ENCODE measurements at places on chromosomes 12 and 14.
A peak's percentile ranks its signal among the peaks of the same experiment; 100 is the strongest.

DNA sequence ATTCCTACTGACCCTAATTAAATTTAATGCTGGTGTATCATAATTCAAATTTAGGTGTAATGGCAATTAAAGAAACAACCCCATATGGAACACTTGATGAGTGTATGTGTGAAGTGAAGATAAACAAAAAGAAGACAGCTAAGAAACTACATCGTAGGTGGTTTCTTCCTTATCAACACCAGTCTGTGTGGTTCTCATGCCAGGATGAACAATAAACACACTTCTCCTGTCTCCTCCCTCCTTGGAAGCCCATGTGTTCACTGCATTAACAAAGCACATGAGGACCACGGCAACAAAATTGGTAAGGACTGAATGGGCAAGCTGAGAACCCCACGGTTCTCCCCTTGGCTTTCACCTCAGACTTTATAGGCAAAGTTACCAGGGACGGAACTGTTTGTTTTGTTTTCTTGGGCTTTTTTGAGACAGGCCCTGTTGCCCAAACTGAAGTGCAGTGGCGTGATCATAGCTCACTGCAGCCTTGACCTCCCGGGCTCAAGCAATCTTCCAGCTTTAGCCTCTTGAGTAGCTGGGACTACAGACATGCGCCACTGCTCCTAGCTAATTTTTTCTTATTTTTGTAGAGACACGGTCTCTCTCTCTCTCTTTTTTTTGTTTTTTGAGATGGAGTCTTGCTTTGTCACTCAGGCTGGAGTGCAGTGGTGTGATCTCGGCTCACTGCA, 71.0 kb downstream of the TRAFD1 start:
- DNase-seq = no peak

- DNase-seq = no peak
Observed at GRCh38 chr12:100671396-100672074, 98.1 kb downstream of the GAS2L3 start.

DNA sequence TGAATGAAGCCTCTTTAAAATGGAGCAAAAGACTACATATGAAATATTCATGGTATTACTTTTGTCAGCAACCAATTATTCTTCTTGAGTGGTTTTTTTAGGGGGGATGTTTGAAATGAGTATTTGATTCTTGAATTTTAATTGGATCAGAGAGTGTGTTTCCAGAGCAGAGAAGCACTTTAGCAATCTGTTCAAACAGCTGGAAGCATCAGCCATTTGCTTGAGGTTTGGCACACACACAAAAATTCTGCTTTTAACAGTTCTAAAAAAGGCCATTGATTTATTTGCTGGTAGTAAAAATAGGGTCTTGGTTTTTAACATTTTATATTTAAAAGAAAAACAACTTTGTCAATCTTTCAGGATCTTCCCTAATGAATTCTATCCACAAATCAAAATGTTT, 292.7 kb downstream of the LRFN5 start:
- no peak for DNase-seq

- no peak for DNase-seq
Observed at GRCh38 chr12:117526757-117527478, 165.5 kb upstream of the NOS1 start.

GRCh38 chr14:90695997-90696660, 120.1 kb downstream of the TTC7B start:
- DNase-seq = no peak

- no peak for DNase-seq
Observed at GRCh38 chr12:1587927-1588574, 6.3 kb downstream of the FBXL14 start.

DNA sequence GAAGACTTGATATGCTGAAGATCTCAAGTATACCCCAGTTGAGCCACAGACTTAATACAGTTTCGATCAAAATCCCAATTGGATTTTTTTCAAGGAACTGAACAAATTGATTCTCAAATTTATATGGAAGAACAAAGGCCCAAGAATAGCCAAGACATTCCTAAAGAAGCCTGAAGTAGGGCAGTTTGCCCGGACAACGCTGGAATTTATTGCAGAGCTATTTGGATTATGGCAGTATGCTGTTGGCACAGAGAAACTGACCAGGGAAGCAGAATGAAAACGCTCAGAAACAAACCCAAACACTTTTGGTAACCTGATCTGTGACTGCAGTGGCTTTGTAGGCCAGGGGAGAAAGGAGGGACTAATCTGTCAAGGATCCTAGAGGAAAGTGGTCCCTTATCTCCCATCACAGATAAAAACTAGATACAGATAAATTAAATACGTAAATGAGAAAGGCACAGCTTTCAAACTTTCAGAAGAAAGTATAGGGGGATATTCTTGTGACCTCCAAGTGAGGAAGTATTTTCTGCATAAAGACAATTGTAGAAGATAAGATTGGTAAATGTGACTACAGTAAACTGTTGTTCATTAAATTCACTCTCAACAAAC, 35.9 kb upstream of the GSC start:
- DNase-seq = no peak

DNA sequence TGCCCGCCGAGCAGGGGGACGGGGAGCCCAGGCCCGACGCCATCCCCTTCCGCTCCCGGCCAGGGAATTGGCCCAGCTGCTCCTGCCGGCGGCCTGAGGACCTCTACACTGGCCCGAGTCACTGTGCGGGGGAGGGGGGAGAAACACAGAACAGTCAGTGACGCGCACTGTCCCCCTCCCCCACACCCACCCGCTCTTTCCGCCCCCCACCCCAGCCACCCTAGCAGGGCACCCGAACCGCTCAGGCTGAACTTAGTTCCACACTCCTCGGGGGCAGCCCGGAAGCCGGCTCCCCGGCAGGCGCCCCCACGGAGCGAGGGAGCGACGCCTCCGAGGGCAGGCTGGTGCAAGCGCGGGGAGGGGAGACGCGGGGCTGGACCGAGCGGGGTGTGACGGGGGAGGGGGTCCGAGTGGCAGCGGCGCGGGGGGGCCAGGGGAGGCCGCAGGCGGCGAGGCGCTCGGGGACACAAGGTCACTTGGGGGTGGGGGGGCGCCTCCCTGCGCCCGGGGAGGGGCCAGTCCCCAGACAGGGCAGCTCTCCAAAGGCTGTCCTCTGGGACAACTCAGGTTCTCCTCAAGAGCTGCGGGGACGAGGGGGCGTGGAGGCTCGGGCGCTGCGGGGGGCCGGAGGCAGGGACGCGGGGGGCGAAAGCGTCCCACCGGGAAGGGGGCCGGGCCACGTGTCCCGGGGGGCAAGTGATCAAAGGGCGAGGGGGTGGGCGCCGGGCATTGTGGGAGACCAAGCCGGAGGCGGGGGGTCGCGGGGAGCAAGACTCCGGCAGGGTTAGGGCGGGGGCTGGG, 648 bp downstream of the CHD4 start:
- DNase-seq = peak; percentile 66

- no peak for DNase-seq
Observed at GRCh38 chr14:35776823-35777222, 32.3 kb downstream of the RALGAPA1 start.

DNA sequence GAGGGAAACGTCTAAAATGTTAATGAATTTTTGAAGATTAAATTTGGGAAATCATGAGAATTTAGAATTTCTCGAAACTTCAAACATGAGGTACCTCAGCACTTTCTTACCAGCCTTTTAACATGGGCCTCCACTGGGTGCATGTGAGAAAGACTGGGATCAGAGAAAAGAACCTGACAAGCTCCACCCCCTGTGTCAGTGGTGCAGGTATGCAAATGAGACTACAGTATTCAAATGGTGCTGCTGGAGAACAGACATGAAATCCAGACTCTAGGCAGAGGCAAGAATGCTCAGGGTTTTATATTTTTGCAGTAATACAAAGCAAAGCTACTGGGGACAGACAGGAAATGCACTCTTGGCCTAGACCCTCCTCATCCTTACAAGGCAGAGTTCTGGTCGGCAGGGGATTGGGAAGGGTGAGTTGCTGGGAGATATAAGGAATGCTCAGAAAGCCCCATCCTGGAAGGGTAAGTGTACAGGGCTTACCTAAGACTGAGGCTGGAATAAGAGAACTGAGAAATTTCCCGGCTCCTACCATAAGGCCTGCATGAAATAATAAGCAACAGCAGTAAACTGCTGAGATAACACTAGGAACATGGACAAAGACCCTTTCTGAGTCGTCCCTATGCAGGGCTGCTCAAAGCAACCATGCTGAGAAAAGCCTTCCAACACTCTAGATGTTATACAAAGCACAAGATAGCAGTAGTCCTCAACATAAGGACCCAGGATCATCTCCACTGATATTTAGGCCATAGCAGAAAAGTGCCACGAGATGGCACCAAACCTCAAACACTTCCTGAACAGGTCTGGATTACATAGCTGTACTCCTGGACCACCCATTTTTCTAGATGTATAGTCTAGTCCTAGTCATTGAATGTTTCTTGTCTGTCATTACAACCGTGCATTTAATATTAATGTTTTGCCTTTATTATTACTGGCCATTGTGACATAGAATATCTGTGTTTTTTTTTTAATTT, 260.8 kb downstream of the RASSF9 start:
- DNase-seq = peak; percentile 72

GRCh38 chr14:25803386-25804018, 753.6 kb upstream of the STXBP6 start:
- no peak for DNase-seq

DNA sequence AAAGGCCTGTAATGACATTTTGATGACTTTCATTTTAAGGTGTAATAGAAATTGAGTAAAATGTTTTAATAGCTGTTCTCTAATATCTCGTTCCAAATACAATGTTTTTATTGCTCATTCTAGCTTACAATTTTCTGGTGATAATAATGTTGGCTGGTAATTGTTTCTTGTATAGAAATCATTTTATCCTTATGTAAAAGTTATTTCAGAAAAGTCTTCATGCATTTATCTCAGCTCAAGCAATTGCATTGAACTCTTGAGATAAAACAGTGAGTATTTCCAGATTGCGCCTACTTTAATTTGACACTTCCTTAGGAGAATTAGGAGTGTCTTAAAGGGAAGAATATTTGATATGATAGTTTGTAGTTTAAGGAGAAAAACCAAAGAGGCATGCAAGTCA, 4.0 kb downstream of the RMST start:
- DNase-seq = no peak

DNA sequence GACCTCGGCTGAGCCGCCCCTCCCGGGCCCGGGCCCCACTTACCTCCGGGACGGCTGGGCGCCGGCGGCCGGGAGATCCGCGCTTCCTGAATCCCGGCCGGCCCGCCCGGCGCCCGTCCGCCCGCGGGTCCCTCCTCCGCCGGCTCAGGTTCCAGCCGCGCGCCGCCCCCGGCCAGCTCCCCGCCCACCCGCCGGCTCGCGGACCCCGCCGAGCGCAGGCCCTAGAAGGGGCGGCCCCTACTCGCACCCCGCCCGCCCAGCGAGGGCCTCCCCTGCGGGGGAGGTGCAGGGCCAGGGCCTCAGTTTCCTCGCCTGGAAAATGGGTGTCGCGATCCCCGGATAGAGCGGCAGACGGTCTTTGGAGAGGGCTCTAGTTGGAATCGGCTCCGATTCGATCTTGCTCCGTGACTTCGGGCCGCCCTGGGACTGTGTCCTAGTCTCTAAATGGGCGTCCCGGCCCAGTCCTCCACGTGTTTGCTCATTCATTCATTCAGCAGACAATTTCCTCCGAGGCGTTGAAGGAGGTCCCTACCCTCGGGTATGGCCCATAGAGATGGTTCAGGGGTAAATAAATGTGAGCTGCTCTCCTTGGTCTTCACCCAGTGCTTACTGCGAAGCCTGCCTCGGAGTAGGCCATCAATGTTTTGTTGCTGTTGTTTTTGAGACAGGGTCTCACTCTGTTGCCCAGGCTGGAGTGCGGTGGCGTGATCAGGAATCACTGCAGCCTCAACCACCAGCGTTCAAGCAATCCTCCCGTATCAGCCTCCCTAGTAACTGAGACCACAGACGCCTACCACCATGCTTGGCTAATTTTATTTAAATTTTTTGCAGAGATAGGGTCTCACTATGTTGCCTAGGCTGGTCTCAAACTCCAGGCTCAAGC, at the start of gene TRPV4:
TRPV4 (minus strand) TSS at position 92 of the 883 bp plus-strand sequence. CDS start 18,602 bp downstream, outside the sequence.
- peak; percentile 32 for DNase-seq

DNA sequence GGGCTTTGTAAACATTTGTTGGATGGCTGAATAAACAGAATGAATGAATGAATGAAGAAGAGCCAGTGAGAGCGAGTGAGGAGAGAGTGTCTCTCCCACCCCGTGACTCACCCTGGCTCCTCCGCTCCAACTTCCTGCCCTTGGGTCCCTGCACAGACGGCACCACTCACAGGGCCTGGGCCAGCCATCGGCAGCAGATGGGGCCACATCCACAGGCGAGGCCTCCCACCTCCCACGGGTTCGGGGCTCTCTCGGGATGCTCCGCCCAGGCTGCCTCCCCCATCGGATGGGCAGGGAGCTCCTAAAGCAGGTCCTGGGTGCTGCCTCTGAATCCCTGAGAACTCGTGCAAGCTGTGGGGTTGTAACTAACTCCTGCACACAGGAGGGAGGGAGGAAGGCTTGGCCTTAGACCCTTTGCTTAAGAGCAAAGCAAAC, 41.3 kb downstream of the CCNK start:
- peak; percentile 87 for DNase-seq

GRCh38 chr12:54220092-54220557, 31.3 kb upstream of the SMUG1 start:
- peak; percentile 78 for DNase-seq

DNA sequence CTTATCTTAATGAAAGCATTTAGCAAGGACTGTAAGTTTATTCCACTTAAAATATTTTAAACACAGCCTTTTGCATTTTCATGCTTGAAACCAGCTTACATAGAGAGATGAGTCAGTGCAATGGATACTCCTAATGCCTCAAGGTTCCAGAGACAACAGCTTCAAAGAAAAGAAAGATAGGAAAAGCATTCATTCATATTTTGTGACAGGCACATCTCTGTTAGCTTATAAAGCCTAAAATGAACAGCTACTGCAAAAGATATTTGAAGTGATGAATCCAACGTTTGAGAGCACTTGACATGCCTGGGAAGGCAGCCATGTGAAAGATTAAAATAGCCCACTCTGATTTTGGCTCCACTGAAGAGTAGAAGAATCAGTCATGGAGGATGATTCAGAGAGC, 814.5 kb downstream of the RPS29 start:
- DNase-seq = no peak

GRCh38 chr14:105285174-105285573, 15.6 kb downstream of the BRF1 start:
- no peak for DNase-seq

DNA sequence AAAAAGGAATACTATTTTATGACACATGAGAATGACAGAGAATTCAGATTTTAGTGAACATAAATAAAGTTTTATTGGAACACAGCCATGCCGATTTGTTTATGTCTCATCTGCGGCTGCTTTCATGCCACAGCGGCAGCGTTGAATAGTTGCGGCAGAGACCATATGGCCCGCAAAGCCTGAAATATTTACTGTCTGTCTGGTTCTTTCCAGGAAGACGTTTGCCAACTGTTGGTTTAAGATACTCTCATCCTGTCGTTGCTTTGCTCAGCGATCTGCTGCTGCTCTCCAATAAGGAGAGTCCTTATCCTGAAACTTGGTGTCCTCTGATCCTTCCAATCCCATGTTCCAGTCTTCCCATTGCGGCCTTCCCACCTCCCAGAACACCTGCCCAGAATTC, 89.9 kb downstream of the SLC24A4 start:
- DNase-seq = peak; percentile 30

DNA sequence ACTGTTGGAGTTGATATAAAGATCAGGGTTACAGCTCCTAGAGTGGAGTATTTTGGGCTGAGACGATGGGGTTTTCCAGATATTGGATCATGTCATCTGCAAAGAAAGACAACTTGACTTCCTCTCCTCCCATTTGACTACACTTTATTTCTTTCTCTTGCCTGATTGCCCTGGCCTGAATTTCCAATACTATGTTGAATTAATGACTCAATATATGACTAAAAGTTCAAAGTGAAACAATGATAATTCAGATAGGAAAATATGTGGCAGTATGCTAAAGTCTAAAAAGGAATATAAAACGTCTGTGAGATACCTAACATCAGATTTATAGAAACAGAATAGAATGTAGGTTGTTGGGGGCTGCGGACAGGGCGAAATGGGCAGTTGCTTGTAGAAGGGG, 72.2 kb downstream of the BHLHE41 start:
- DNase-seq = no peak
